ENCODE measurements at places on chromosomes 1 and 21. TPM values are rescaled to one million over a fixed set of nuclear protein-coding genes. Genes with fewer than 3 reads are reported as not detected.

The KCNJ15 gene
- 124 TPM for total RNA-seq

The LCE1A gene
- total RNA-seq = not detected

The HTR6 gene
- 0.47 TPM for total RNA-seq

The KIF21B gene
- total RNA-seq = 3.2 TPM

The RAP1A gene
- 27.1 TPM for total RNA-seq

The CFAP74 gene
- total RNA-seq = 0.23 TPM

The KCNN3 gene
- total RNA-seq = 5.3 TPM

The SIM2 gene
- total RNA-seq = 20.5 TPM

The F5 gene
- total RNA-seq = 3.0 TPM

The HES3 gene
- total RNA-seq = not detected

The CD53 gene
- 15.6 TPM for total RNA-seq

The PCSK9 gene
- total RNA-seq = 2.2 TPM

The ERO1B gene
- 8.5 TPM for total RNA-seq

The GPR161 gene
- total RNA-seq = 14.5 TPM

The FCGR3A gene
- total RNA-seq = 10.7 TPM

The DDX59 gene
- 24.6 TPM for total RNA-seq

The NR0B2 gene
- total RNA-seq = 16.1 TPM

The OR2L13 gene
- total RNA-seq = not detected

The TNFRSF14 gene
- 45.6 TPM for total RNA-seq

The LRRN2 gene
- 10.2 TPM for total RNA-seq

Data from metanephros (tissue), 2 donors.